Neuronal stem cell (in vitro differentiated cells): ENCODE measurements at places on chromosomes 4 and X.

- DNase-seq, result no peak
- H3K4me3 ChIP-seq, result no peak overlapping the region
- no peaks in the 10 kb centered on the region for H3K36me3 ChIP-seq
- no peaks in the 10 kb centered on the region for H3K4me1 ChIP-seq
- no peak overlapping the region for H3K27ac ChIP-seq
Measured at GRCh38 chr4:99763635-99764101, 53.0 kb upstream of the DAPP1 start.

DNA sequence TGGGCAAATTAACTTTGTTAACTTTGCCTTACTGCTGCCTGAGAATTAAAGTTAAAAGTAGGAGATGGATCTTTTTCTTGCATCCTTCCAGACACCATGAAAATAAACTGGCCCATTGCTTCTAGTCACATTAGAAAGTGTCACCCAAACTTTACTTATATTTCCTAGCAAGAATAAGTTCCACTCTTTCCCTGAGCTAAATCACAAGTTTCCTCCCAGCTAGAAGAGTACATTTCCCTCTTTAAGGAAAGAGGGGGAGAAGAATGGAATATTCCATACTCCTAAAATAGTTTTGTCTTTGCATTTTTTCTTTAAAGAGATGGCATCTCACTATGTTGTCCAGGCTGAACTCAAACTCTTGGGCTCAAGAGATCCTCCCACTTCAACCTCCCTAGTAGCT lies 53.8 kb downstream of the TMEM150C start:
- H3K27ac ChIP-seq, result no peak overlapping the region
- H3K27me3 ChIP-seq, result no peaks in the 10 kb centered on the region
- H3K4me1 ChIP-seq, result peaks cover 3% of the 10 kb centered on the region
- H3K36me3 ChIP-seq, result no peaks in the 10 kb centered on the region

DNA sequence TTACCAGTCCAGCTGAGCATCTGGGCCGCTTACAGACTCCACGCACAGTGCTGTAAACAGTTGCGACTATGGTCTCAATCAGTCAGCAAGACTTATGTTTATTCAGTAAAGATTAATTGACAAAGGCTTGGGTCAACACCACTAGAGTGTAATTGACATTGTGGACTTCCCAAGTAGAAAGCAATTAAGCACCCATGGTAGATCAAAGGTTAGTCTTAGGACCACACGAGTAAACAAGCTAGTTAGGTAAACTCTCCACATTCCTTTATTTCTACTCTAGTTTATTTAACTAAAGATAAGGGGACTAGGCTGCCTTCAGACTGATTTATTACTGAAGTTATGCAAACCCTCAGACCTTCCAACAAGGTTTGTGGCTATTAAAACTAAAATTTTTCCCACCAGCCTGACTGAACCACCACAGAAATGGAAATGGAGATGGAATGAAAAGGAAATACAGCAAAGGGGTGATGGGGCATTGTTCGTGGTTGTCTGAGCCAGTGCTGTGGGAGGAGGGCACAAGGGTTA lies 44.2 kb downstream of the MTHFD2L start:
- H3K27me3 ChIP-seq, result no peaks in the 10 kb centered on the region
- no peak overlapping the region for H3K4me3 ChIP-seq
- no peak overlapping the region for H3K27ac ChIP-seq
- H3K4me1 ChIP-seq, result no peaks in the 10 kb centered on the region
- H3K36me3 ChIP-seq, result peaks cover 43% of the 10 kb centered on the region

GRCh38 chr4:162952232-162952631 lies 214.5 kb downstream of the NAF1 start:
- H3K27me3 ChIP-seq, result no peaks in the 10 kb centered on the region
- H3K27ac ChIP-seq, result no peak overlapping the region
- no peaks in the 10 kb centered on the region for H3K4me1 ChIP-seq
- no peak for DNase-seq

- DNase-seq, result no peak
- H3K4me1 ChIP-seq, result peaks cover 2% of the 10 kb centered on the region
- no peaks in the 10 kb centered on the region for H3K36me3 ChIP-seq
- H3K27me3 ChIP-seq, result no peaks in the 10 kb centered on the region
Measured at GRCh38 chr4:16674082-16674481, 224.4 kb downstream of the LDB2 start.

DNA sequence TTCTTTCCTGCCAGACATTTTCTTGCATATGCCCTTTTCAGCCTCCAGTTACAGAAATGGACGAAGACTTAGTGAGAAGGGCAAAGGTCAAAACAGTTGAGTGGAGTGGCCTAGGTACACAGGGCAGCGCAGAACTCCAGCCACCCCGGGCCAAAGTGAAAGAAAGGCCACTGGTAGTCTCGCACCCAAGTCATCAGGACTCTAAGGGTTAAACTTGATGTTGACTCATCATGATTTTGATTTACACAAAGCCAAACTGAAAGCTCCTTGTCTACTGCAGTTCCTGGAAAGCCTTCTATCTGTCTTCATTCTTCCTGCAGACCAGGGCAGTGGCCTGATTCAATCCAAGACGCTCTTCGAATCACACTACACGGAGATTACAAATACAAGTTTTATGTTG lies 2.6 kb upstream of the IL13RA1 start:
- no peaks in the 10 kb centered on the region for H3K36me3 ChIP-seq
- DNase-seq, result no peak
- no peaks in the 10 kb centered on the region for H3K27me3 ChIP-seq
- H3K4me3 ChIP-seq, result no peak overlapping the region
- no peaks in the 10 kb centered on the region for H3K4me1 ChIP-seq
- H3K27ac ChIP-seq, result no peak overlapping the region

- H3K27ac ChIP-seq, result no peak overlapping the region
- no peak overlapping the region for H3K4me3 ChIP-seq
- H3K4me1 ChIP-seq, result no peaks in the 10 kb centered on the region
- peaks cover 2% of the 10 kb centered on the region for H3K36me3 ChIP-seq
Measured at GRCh38 chr4:71009086-71009485, 15.6 kb downstream of the DCK start.

DNA sequence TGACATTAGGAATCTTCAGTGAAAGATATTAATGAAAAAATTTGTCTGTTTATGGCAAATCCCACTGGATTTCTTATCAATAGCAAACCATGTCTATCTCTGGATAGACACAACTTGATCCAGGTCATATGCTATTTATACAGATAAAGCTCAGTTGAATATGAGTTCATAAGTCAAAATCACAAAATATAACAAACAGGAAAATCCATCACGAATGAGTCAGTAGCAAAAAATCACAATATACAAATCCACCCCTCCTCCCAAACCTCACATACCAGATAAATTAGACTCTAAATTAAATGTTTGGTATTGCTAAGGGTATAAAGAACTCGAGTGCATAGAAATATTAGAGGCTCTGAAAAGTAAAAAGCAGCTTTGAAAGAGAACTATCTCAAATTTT lies 420.5 kb downstream of the TLL1 start:
- no peaks in the 10 kb centered on the region for H3K36me3 ChIP-seq
- no peaks in the 10 kb centered on the region for H3K27me3 ChIP-seq
- no peaks in the 10 kb centered on the region for H3K4me1 ChIP-seq
- no peak for DNase-seq
- H3K27ac ChIP-seq, result no peak overlapping the region
- no peak overlapping the region for H3K4me3 ChIP-seq

DNA sequence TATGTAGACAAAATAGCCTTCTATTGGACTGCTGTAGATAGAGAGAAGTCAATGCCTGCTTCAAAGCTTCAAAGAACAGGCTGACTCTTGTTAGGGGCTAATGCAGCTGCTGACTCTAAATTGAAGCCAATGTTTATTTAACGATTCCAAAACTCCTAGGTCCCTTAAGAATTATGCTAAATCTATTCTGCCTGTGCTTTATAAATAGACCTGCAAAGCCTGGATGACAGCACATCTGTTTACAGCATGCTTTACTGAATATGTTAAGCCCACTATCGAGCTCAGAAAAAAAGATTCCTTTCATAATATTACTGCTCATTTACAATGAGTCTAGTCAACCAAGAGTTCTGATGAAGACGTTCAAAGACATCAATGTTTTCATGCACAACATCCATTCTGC lies 54.8 kb upstream of the RBMXL3 start:
- H3K36me3 ChIP-seq, result no peaks in the 10 kb centered on the region
- H3K4me1 ChIP-seq, result no peaks in the 10 kb centered on the region
- H3K27ac ChIP-seq, result no peak overlapping the region
- no peaks in the 10 kb centered on the region for H3K27me3 ChIP-seq
- no peak for DNase-seq

DNA sequence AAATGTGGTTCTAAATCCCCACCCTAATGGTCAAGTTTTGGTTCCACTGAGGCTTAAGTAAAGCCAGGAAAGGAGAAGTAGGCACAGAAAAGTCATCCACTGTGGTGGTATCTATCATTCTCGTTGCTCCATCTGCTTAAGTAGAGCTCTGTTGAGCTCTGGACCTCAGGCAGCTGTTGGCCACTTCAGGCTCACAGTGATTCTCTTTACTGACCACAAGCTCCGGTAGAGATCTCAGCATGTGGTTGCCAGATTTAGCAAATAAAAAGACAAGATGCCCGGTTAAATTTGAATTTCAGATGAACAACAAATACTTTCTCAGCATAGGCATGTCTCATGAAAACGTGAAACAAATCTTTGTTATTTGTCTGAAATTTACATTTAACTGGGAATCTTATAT lies 132.3 kb upstream of the PTCHD1 start:
- no peaks in the 10 kb centered on the region for H3K36me3 ChIP-seq
- H3K27ac ChIP-seq, result no peak overlapping the region
- no peaks in the 10 kb centered on the region for H3K27me3 ChIP-seq
- no peaks in the 10 kb centered on the region for H3K4me1 ChIP-seq

DNA sequence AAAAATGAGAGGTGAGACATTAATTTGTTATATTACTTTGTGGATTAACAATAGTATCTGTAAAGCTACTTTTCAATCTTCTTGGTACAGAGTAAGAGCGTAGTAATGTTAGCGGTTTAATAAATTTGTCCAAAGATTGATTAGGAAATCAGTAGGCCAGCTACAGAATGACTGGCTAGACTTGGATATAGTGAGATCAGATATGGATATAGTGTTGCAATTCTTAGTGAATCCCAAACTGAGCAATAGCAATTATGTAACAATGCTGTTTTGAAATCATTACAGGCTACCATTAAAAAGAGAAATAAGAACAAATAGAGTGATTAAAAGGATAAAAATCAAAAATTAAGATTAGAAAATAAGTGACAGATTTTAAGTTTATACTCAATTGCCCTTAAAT lies 847 bp upstream of the UGT2A2 start:
- no peak for DNase-seq
- no peaks in the 10 kb centered on the region for H3K4me1 ChIP-seq
- no peaks in the 10 kb centered on the region for H3K36me3 ChIP-seq
- H3K27ac ChIP-seq, result no peak overlapping the region
- no peaks in the 10 kb centered on the region for H3K27me3 ChIP-seq

GRCh38 chr4:20490734-20491133 lies 209.5 kb upstream of the PACRGL start:
- no peak overlapping the region for H3K4me3 ChIP-seq
- peaks cover 4% of the 10 kb centered on the region for H3K4me1 ChIP-seq
- H3K27me3 ChIP-seq, result no peaks in the 10 kb centered on the region
